NAMALWA (cell line): ENCODE measurements at places on chromosomes 4 and X.
A peak's percentile ranks its signal among the peaks of the same experiment; 100 is the strongest.

- DNase-seq = no peak
Observed at GRCh38 chrX:126836186-126836585, 16.7 kb downstream of the PRR32 start.

DNA sequence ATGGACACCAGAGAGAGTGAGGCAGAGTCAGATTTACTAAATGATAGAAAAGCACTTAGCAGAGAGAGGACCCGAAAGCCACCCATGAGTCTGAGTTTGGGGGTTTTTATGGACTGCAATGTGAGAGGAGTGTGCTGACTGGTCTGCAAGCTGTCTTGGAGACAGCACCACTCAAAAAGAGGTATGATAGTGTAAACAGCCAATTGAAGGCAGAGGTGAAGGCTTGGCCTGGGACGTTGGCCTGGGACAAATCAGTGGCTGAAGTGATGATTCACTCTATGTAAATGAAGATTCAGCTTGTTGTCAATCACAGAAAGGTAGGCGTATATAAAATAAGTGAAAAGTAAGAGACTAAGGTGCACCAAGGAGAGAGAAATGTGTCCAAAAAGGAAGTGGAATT, 217.6 kb upstream of the ZFP42 start:
- DNase-seq = no peak

DNA sequence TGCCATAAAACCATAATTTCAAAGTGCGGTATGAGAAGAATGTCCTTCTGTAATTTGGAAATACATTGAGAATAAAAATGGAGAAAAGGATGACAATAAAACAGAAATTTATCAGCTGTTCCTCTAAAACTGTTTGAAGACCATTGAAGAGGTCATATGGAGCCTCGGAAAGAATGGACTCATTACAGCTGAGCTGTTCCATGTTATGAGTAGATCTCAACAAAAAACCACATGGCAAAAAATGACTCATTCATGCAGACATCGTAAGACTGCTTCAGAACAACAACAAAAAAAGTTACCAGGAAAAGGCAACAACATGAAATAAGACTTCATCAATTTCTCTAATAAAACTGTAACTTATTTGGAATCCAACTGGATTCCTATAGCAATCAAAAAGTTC, 39.7 kb downstream of the AKAP4 start:
- DNase-seq = no peak

DNA sequence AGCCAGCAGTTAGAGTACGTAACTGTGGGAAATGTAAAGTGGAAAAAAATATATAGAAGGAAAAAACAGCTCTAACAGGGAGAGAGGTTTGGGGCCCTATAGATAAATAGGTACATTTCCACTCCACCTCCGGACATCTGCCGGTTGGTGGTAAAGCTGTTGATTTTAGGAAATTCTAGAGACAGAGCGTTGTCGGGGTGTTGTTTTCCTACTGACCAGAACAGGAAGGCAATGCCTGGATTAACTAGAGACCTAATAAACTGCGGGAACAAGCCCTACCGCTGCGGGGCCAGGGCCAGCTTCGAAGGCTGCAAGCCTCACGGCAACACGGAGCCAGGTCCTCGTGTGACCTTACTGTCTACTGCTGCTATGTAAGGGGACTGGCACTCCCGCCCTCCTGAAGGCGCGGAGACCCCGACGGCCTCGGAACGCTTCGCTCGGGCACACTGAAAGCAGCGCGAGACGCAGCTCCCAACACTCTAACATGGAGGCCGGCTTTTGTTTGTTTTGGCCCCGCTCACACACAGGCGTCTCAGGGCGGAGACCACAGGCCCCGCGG, 702 bp upstream of the CDKN2AIP start:
- peak; percentile 74 for DNase-seq

- no peak for DNase-seq
Observed at GRCh38 chr4:1022051-1022738, 10.8 kb downstream of the FGFRL1 start.

DNA sequence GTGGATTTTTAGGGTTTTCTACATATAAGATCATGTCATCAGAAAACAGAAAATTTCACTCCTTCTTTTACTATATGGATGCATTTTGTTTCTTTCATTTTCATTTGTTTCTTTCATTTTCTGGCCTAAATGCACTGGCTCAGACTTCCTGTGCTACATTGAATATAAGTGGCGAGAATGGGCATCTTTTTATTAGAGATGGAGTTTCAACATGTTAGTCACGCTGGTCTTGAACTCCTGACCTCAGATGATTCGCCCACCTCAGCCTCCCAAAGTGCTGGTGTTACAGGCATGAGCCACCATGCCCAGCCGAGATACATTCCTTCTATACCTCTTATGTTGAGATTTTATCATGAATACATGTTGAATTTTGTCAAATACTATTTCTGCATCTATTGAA, 61.8 kb downstream of the BRWD3 start:
- no peak for DNase-seq

DNA sequence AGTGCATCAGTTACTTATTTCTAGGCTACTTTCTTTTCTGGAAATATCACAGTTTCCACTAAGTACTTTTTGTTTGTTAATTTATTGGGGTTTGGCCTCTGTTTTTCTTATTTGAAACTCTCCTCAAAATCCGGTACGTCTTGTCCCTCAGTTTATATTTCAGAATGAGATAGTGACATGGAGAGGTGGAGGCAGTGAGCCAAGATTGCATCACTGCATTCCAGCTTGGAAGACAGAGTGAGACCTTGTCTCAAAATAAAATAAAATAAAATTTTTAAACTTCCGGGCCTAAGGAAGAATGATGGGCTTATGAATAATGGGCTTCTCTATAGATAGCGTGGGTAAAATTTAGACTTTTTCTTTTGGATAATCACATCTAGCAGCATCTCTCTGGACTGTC, 567.8 kb downstream of the TRIML1 start:
- DNase-seq = no peak

- DNase-seq = peak; percentile 6
Observed at GRCh38 chrX:49829016-49829415, at the start of gene PAGE4. Gene PAGE4, plus strand, starts transcription at chrX:49829303. Its CDS starts 1,126 bp downstream, at chrX:49830429.

DNA sequence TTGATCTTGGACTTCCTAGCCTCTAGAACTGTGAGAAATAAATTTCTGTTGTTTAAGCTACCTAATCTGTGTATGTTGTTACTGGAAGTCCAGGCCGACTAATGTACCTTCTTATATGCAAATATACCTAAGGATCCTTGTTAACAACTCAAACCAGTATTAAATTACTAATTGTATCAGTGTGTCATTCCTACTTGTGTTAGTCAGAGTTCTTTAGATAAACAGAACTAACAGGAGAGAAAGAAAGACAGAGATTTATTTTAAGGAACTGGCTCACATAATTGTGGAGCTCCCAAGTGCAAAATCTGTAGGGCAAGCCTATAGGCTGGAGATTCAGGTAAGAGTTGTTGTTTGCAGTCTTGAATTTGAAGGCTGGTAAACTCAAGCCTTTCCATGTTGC, 120.0 kb downstream of the ADGRL3 start:
- DNase-seq = no peak

- no peak for DNase-seq
Observed at GRCh38 chr4:153651587-153651986, 32.5 kb upstream of the TLR2 start.

DNA sequence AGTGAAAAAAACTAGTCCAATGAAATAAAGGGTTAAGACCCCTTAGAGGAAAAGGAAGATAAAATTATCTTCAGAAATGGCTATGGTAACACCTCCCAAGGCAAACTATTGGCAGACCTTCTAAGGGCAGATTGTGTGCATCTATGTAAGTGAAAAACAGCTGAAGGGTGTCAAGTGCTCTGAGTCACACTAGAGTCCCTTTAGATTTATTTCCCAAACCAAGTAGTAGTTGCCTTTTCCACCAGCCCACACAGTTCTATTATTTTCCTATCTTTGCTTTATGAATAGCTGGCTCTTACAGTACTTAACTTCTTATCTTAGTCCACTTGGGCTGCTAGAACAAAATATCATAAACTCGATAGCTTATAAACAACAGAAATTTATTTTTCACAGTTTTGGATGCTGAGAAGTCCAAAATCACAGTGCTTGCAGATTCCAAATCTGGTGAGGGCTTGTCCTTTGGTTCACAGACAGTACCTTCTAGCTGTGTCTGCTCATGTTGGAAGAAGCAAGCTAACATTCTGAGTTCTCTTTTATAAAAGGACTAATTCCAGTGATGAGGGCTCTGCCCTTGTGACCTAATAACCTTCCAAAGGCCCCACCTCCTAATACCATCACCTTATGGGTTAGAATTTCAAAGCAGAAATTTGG, 143.6 kb downstream of the GRID2 start:
- DNase-seq = no peak

GRCh38 chr4:108426493-108426892, 193.9 kb upstream of the RPL34 start:
- DNase-seq = no peak

DNA sequence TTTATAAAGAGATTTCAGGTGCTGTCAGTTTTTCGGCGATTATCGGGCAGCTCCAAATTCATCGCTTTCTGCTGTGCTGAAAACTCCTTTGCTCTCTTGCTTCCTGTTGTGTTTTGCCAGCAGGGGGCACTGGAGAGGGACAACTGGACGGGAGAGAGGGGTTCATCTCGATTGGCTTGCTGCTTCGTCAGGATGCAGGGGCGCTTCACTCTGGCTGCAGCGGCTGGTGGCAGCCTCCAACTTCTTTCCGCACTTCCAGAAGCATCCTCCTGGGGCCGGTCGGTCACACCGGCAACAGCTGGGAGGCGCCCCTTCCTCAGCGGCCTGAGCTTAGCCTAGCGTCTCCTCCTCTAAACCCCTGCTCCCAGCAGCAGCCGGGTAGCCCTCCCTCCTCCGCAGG, 29.5 kb downstream of the MSL3 start:
- DNase-seq = peak; percentile 4

GRCh38 chrX:109733613-109734083, 591 bp upstream of the ACSL4 start:
- DNase-seq = no peak

DNA sequence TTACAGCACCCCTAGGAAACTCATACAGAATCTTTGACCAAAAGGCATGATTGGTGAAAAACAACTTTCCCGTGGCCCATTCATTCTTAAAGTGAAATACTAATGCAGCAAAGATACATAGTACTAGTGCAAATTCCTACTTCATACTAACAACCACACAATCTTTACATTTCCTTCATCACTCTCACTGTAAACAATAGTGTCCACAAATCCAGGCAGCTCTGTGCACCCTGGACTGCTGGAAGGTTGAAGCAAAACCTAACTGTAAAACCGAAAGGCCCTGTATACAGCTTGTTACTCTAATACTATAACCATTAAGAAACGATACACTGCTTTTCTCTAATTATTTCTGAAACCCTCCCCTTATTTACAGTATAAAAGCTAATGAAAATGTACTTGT, 82.6 kb downstream of the SH3RF1 start:
- DNase-seq = no peak

DNA sequence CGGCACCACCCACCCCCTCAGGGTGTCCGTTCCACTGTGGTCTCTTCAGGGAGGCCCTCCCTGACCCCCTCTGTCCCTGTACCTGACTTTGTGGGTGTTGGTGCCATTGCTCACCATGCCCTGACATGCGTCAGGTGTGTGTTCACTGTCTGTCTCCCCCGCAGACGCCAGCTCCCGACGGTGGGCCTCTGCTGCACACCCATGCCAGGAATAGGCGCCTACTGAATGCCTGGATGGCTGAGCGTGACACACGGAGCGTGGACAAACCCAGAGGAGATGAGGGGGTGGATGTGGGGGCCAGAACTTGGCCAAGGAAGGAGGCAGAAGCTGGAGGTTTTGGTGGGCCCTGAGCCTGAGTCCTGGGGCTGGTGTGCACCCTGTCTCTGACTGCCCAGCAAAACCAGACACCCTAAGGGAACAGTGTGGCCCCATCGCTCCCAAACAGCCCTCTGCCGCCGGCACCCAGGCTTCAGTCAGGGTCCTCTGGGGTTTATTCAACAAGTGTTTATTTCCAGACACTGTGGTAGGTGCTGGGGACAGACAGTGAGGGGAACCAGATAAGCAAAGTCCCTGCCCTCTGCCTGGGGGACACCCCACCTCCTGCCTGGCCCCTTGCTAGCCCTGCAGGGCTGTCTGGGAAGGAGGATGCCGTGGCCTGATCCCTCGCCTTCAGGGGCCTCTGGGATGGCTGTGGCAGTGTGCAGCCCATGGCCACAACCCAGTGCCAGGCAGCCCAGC, 76.9 kb downstream of the WFS1 start:
- DNase-seq = no peak

DNA sequence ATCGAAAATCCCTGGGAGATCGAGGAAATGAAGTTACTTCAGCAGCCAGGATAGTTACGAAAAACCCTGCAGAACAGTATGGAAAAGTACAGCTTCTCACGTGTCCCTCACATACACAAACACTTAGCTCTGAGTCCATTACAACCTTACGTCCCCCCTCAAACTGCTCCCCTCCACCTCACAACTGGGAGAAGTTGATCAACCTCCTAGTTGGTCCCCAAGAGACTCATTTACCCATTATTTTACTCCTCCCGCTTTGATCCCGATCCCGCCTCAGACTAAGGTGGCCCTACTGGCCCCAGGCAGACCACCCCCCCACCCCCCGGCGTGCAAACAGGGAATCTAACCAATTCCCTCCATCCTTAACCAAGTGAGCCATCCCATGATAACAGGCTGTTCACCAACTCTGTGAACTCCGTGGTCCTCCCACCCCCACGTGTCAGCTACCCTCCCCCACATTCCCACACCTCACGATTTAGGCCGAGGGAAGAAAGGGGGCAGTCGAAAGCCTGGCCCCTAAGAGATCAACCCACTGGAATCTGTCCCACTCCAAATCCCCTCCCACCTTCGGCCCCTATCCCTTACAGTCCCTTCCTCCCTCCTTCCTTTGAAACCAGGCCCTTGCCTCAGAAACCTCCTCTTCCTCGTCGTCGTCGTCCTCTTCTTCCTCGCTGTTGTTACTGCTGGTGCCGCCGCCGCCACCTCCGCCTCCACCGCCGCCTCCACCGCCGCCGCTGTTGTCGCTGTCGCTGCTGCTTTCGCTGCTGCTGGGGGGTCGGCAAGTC, 755 bp downstream of the ANKRD17 start:
- DNase-seq = peak; percentile 72

- DNase-seq = no peak
Observed at GRCh38 chr4:169249214-169249973, 21.4 kb downstream of the SH3RF1 start.

GRCh38 chr4:141932490-141932889, 296.1 kb downstream of the IL15 start:
- DNase-seq = no peak

DNA sequence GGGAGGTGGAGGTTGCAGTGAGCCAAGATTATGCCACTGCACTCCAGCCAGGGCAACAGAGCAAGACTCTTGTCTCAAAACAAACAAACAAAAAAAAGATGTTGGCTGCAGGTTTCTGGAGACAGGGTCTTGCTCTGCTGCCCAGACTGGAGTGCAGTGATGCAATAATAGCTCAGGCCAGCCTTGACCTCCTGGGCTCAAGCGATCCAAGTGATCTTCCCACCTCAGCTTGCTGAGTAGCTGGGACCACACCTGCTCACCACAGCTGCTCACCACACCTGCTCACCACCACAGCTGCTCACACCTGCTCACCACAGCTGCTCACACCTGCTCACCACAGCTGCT, 29.9 kb upstream of the CPLX1 start:
- no peak for DNase-seq

DNA sequence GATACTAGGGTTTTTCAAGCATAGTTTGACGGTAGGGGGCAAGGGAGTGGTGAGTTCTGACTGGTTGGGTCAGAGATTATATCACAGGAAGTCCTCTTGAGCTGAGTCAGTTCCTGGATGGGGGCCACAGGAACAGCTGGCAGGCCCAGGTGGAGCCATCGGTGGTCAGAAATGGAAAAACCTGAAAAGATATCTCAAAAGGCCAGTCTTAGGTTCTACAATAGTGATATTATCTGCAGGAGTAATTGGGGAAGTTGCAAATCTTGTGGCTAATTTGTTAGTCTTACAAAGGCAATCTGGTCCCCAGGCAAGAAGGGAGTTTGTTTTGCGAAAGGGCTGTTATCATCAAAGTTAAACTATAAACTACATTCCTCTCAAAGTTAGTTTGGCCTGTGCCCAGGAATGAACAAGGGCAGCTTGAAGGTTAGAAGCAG, 159.3 kb downstream of the PTCHD1 start:
- DNase-seq = peak; percentile 4
